ENCODE measurements at places on chromosomes 7 and 10.
A peak's percentile ranks its signal among the peaks of the same experiment; 100 is the strongest.

- no peak for DNase-seq
Observed at GRCh38 chr10:12589291-12589690, 239.9 kb downstream of the CAMK1D start.

DNA sequence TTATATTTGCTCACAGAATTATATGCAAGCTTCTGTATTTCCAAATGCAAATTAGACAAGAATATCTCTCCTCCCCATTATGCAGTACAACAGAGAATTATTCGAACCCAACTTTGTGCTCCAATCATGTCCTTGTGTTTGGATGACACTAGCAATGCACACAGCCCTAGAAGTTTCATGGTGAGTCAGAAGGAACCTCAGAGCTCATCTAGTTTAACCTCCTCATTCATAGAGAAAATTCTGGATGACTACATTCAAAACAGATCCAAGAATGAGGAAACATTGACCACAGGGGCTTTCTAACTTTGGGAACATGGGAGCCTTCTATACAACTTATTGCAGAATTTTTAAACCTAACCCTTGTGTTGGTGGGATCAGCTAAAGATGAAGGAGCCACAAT lies 12.8 kb upstream of the ARID5B start:
- no peak for DNase-seq

- DNase-seq, result no peak
Observed at GRCh38 chr10:12825260-12825849, 176.2 kb downstream of the CCDC3 start.

- no peak for DNase-seq
Observed at GRCh38 chr10:72251635-72252034, 22.1 kb upstream of the DDIT4 start.

DNA sequence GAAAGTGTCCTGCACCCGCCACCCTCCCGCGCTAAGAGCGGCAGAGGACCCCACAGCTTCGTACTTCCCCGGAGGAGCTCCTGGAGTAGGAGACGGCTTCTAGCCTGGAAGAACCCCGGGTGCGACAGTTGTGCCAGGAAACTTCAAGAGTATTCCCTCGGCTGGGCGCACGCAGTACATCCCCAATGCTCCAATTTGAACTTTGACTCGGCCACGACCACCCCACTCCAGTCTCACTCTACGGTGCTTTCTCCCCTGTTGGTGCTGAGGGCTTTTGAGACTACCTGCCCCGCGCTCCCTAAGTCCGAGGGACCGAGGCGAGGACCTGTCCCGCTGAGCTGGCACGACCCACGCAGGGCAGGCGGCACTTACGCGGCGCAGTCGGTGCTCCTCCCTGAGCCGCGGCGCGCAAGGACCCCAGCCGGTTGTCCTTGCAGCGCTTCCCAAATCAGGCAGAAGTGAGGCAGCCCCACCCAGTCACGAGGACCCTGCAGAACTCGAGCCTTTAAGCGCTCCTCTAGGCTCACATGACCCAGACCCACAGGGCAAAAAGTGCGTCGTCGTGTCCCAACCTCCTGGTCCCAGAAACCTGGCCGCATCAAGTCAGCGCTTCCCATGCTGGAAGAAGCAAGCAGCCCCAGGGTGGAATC lies at the start of gene CPVL:
Gene CPVL (minus strand): TSS at position 481 of the 650 bp plus-strand sequence. CDS start 25,476 bp downstream, outside the sequence.
- DNase-seq, result no peak

DNA sequence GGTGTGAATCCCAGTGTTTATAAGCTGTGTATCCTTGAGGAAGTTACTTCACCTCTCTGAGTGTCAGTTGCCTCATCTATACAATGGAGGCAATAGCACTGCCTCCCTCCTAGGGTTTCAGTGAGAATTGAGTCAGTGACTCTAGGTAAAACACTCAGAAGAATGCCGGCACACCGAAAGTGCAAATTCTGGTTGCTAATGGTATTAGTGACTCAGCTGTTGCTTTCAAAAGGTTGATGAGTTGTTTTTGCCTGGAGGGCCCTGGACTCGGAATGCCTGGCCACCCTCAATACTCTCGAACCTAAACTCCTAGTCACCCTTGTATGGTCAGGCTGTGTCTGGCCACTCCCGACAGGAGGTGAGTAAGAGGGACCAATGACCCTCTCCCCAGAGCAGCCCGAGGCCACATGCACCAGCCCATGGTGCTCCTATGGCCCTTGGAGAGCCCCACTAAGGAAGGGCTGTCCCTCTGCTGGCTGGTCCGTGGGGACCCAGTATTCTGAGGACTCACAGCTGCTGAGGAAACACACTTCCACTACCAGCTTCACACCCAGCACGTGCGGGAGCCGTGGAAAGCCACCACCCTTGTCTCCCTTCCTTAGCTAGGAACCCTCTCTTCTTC lies 60.2 kb downstream of the CALML3 start:
- no peak for DNase-seq

- no peak for DNase-seq
Observed at GRCh38 chr7:91995391-91996105, 54.9 kb downstream of the AKAP9 start.

DNA sequence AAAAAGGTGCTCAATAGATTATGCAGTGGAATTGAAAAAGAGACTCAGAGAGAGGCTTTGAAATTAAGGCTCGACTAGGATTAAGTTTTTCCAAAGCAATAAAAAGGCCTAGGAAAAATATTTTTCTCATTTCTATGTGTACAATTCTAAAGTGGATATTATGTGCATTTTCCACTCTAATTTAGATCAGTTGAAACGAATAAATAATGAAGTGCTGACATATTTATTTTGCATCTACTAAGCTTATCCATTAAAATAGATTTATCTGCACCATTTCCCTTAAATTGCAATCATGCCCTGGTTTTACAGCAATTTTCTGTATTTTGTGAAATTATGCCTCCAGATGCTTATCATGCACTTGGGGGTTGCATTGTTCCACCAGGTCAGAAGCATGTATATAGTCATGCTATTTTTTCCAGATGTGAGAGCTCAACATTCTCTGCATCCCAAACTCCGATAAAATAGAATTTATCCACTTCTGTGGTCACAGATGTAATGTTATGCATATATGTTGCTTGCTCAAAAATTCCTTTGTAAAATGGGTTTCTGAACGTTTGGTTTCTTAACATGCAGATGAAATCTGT lies 18.3 kb downstream of the FIGNL1 start:
- no peak for DNase-seq

DNA sequence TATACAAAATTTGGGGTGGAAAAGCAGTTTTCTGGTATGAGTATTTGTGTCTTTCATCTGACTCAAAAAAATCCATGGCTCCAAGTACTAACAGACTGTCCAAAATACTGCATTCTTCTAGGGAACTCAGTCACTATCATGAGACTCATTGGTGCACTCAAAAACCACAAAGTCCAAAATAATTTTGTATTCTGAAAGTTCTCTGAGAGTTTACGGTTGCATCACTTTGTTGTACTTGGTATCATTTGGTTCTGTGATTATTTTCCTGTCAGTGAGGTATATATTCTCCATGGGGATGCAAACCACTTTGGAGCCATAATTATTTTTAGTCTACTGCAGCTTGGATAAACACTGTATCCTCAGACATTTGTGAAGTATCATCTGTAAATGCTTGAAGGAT lies 28.0 kb upstream of the CABCOCO1 start:
- no peak for DNase-seq

GRCh38 chr7:33841705-33842129 lies 63.6 kb upstream of the BMPER start:
- no peak for DNase-seq

GRCh38 chr10:32055478-32056135 lies 618 bp downstream of the KIF5B start:
- no peak for DNase-seq

- no peak for DNase-seq
Observed at GRCh38 chr10:24503461-24504320, 220.0 kb downstream of the ARHGAP21 start.

DNA sequence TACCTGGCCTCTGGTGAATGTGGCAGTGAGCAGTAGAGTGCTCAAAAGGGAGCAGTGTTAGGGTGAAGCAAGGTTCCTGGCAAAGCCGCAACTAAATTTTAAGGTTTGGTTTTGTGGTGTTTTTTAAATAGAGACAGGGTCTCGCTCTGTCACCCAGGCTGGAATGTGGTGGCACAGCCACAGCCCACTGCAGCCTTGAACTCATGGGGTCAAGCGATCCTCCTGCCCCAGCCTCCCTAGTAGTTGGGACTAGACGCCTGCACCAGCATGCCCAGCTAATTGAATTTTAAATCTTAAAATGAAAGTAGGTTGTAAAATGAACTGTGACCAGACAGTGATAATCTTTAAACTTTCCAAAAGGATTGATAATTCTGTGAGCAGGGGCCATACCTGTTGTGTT lies 130.4 kb downstream of the CCNY start:
- DNase-seq, result no peak

- DNase-seq, result no peak
Observed at GRCh38 chr7:86920154-86920553, 139.3 kb downstream of the ELAPOR2 start.

DNA sequence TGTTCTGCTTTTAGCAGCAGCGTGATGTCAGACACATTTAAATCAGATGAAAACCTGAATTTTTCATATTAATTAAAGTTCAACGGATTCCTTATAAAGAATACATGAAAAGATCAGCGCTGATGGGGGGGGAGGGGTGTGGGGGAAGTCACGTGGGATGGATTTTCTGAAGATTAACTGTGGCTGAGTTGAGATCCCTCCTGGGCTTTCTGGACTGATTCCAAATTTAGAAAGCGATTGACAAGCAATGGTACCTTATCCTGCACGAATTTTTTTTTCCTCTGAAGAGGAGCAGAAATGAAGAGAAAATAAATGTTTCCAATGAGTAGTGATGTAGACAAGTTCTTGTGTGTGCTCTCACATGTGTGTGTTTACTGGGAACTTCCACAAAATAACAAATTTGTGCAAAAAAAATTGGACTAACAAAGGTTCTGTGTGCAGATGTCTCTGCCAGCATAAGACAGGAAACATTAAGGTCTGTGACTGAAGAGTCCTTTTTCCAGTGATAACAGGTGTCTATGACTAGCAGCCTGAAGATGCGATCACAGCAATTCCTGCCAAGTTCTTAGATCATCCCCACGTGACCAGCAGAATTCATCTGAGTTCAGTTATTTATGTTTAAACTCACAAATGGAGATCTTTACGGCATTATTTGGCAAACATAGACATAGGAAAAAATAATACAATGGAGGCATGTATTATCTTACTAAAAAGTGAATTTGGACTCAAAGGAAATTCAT lies 585.2 kb upstream of the CELF2 start:
- DNase-seq, result no peak

DNA sequence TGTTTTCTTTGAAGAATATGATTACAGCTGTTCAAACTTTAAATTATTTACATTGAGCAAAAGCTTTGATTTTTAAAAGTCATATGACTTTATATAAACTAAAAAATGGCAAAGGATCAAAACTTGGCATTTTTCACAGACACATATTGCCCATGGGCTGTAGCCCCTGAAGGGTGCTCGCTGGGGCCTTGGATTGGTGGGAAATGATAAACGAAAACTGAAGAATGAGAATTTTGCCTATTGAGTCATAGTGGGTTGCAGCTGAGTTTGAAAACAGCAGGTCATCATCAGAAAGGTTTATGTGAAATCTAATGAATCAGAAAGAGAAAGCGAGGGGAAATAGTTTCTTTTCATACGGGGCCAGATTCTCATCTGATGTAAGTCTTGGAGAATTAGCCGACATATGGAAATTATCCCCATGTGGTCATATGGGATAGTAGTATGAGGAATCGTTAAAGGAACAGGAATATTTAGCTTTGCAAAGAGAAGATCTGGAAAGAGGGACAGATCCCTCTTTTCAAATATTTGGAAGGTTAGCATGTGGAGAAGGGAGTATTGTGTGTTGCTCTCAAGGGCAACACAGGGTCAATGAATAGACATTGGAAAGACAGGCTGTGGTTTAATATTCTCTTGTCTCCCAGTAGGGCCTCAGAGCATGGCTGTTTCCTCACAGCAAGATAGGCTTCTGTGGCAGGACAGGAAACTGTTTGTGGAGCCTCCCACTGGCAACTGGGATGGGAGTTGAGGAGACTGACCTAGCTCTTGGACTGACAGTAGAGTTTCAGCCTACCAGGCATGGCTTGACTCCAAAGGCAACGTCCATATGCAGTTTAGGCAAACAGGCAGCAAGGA lies 119.0 kb downstream of the FZD1 start:
- DNase-seq, result peak; percentile 16

DNA sequence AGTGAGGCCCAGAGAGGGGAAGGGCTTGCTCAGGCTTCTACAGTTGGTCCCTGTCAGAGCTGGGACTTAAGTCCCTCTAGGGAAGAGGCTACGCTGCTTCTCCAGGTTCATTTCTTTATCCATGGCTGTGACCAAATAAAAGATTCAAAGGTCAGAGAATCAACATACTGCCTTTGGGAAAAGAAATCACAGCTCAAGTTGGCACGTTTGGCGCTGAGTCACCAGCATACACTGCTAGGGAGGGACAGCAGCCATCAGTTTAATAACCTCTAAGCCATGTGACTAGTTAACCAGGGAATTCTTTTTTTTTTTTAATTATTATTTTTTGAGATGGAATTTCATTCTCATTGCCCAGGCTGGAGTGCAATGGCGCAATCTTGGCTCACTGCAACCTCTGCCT lies 28.4 kb upstream of the CRHR2 start:
- DNase-seq, result no peak

GRCh38 chr10:44352316-44353127 lies 32.4 kb downstream of the CXCL12 start:
- DNase-seq, result no peak

GRCh38 chr7:96045919-96046318 lies 273.6 kb downstream of the DYNC1I1 start:
- no peak for DNase-seq

DNA sequence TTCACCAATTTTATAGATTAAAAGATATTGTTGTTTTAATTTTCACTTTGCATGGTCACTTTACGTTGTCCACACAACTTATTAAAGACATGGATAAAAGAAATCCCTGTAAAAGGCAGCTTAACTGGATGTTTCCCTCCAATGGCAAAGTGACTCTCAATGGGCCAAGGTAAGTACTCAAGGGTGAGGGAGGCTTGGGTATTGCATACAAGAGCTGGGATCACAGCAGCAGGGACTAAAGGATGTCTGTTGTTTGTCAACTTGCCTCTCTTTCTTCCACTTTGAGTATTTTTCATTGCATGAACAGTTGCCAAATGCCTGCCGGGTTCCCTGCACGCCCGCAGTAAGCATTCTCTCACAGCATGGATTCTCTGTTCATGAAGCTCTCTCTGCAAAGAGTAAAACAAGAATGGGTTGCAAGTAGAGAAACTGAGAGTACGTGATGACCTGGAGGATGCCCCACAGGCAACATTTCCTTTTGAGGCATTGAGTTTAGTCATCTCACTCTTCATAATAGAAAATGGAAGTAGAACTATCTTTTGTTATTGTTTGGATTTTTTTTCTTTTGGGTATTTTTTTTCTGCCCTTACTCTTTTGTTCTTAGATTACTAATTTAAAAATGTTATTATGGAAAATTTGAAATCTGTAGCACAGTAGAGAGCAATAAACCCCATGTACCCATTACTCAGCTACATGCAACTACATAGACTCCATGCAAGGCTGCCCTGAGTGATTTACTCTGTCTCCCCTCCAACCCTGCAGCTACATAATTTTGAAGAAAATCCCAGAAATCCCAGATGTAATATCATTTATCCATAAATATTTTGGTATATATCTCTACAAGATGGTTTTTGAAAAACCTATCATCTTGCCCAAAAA lies 26.3 kb downstream of the GPR141 start:
- DNase-seq, result no peak

All from AG09319 (cell line).